GM23248 (cell line): ENCODE measurements at places on chromosomes 11 and 22.
A peak's percentile ranks its signal among the peaks of the same experiment; 100 is the strongest.

DNA sequence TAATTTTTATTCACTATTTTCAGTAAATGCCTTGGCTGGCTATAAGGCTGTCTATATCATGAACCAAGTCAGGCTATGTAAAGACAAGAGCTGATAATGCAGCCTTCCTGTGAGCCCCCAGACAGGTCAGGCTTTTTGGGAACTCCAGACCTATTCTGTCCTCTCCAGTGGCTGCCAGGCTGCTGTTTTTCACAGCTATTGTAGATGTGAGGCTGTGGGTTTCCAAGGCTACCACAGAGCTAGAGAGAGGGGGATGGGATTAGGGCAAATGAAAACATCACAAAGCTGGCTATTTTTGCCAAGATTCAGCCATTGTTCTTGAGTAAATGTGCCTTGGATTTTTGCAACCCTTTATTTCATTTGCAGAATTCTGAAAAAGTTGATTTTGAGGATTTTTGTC lies 55.7 kb upstream of the SORL1-AS1 start:
- no peak for DNase-seq

- DNase-seq: peak; percentile 72
Measured at GRCh38 chr11:122439866-122440810, 215.4 kb upstream of the UBASH3B start.

GRCh38 chr11:9748361-9748970 lies 84.6 kb downstream of the SWAP70 start:
- DNase-seq: peak; percentile 90

- DNase-seq: no peak
Measured at GRCh38 chr22:47155131-47155885, 392.9 kb downstream of the TBC1D22A start.

DNA sequence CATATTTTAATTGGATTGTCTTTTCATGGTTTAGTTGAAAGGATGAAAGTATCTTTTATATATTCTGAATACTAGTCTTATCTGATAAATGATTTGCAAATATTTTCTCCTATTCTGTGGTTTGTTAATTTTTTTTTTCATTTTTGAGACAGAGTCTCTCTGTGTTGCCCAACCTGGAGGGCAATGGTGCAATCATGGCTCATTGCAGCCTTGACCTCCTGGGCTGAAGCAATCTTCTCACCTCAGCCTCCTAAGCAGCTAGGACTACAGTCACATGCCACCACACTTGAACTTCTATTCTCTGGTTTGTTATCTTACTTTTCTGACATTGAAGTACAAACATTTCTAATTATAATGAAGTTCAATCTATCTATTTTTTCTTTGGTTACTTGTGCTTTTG lies 30.0 kb upstream of the FAR1 start:
- DNase-seq: no peak

GRCh38 chr11:33040862-33041453 lies 1.6 kb downstream of the TCP11L1 start:
- no peak for DNase-seq

- DNase-seq: no peak
Measured at GRCh38 chr11:78533399-78533798, 41.3 kb downstream of the NARS2 start.

GRCh38 chr11:15123849-15124248 lies 9.1 kb downstream of the INSC start:
- DNase-seq: peak; percentile 94

- DNase-seq: no peak
Measured at GRCh38 chr22:25130462-25130861, 69.2 kb upstream of the CRYBB3 start.

DNA sequence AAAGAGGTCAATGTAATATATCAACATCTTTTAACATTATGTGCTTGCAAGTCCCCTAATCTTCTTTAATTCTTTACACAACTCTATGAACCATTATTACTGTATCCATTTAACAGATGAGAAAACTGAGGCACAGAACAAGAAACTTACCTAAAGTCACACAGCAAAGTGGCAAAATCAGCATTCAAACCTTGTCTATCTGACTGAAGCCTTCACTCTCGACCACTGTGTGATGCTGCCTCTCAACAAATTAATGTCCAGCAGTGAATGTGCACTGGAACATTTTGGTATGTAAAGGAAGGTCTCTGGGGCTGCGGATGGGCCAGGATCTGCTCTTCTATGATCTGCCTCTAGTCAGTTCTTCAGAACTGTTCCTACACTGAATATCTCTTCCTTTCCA lies 42.1 kb downstream of the PRCP start:
- no peak for DNase-seq

- peak; percentile 19 for DNase-seq
Measured at GRCh38 chr11:33016654-33017053, 976 bp downstream of the DEPDC7 start.

- DNase-seq: peak; percentile 69
Measured at GRCh38 chr22:46064228-46064965, 85.9 kb upstream of the PPARA start.

DNA sequence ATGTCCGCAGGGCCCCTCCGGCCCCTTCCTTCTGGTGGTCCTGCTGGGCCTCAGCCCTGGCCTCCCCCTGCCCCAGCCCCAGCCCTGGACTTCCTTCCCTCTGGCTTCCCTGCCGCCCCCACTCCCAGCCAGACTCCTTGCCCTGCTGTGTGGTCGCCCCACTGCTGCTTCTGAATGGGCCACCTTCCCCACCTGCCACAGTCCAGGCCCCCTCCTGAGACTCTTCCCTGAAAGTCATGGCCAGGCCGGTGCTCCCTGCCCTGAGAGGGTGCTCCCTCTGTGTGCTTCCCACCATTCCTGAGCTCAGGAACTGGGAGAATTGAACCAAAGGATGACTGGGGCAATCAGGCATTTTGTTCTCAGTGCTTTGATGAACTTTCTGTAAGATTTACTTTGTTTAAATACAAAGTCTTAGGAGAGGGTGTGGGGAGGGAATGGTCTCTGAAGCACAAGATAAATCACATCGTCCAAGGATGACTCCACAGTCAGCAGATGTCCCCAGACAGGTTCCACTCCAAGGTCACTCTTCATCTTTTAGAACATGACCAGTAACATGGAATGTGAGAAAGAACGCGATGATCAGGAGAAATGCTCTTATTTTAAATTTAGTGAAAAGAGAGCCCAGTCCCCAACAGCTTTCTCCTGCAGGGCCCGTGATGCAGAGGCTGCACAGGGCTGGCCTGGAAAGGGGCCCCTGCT lies 774 bp downstream of the APOBEC3D start:
- DNase-seq: peak; percentile 5

- DNase-seq: no peak
Measured at GRCh38 chr22:49738006-49738405, 89.7 kb downstream of the BRD1 start.

GRCh38 chr11:18280438-18281045 lies 14.5 kb downstream of the SAA1 start:
- DNase-seq: no peak

- no peak for DNase-seq
Measured at GRCh38 chr11:46834821-46835220, 11.3 kb downstream of the CKAP5 start.

DNA sequence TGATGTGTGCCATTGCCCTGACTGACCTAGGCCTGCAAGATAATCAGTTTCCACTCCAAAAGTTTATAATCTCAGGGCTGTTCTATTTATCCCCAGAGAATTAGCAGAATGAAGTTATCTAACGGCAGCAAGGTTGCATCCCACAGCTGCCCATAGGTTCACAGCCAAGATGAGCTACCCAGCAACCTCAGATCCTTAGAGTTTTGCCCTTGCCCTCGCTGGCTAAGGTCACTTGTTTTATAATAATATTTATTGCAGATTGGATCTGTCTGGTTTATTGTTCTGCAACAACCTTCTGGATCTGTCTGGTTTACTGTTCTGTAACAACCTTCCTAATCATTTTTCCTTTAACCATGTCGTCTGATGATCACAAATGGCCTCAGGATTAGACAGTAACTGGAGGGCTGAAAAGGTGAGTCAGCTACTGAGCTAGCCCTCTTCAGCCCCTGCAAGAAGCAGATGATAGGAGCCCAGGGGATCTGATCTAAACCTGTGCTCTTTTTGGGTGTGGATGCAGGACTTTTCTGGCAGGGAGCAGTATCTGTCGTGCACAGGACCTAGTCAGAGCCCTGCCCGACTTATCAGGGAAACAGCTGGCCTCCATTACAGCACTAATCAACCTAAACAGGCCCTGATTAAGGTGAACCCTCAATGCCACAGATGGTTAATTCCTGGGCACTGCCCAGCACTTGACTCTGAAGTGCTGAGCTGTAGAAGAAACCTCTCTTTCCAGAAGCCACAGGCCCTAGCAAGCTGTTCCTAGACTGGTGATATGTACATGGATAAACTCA lies 642.9 kb upstream of the KIRREL3 start:
- no peak for DNase-seq

DNA sequence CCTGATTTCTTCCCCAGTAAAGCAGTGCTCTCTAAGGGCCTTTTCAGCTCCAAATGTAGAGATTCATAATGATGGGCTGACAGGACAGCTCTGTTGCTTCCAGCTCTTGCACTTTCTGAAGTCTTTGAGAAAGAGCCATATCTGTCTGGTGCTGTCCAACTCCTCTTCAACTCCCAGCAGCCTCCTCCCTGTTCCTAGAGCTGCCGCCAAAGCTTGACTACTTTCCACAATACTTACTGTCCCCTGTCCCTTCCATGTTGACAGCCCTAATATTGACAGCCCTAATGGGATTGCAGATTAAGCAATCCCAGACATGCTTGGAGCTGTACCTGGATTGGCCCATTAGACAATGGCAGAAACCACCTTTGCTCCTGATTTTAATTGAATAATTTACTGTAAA lies 29.6 kb downstream of the INSC start:
- DNase-seq: peak; percentile 16

GRCh38 chr11:115188188-115188897 lies 315.9 kb downstream of the CADM1 start:
- no peak for DNase-seq

DNA sequence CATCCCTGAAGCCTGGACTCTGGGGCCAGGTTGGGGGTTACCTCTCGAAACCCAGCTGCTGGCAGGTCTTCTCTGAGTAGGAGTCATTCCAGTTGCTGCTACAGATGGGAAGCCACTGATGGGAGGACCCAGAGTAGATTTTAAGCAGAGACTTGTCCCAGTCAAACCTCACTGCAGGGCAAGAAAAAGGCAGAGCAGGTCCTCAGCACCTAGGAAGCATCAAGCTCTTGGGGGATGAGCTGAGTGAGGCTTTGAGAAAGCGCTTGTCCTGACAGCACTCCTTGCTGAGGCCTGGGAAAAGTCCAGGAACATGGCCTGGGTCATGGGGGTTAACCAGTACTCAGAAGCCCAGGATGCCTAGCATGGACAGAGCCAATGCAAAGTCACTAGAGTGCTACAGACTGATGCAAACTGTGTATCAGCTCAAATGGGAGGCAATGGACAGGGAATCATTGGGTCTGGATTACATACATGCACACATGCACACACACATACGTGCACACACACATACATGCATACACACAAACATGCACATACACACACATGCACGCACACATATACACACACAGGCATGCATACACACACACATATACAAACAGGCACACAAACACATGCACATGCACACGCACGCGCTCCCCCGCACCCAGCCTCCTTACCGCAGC lies 15.3 kb downstream of the TMPRSS13 start:
- DNase-seq: no peak

- DNase-seq: no peak
Measured at GRCh38 chr22:41991111-41991510, 7.5 kb upstream of the WBP2NL start.

DNA sequence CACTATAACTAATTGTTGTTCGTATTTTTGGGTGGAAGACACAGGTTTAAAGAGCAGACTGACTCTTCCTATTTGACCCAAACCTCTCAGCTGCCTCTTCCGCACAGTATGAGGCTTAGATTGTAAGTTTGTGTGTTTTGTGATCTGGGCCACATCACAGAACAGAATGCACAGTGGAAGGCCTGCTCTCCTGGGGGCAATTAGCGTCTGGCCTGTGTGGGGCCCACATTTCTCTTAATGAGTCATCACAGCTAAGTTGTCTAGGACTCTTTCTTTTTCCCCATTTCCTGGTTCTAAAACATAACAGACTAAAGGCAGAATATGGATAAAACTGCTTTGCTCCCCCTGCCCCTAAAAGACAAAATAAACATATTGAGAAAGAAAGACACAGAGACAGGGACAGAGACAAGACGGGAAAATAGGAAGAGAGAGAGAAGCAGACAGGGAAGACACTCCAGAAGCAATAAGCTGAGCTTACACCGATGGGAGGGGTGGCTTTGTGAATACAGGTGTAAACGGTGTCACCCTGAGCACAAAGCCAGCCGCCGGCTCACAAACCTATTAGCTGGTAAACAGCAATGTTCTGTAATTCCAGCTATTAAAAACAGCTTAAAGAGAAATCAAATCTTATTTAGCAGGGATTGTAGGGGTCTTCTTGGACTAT lies 127.4 kb upstream of the OPCML start:
- no peak for DNase-seq

- no peak for DNase-seq
Measured at GRCh38 chr22:28360939-28361338, 318.7 kb downstream of the TTC28 start.

- no peak for DNase-seq
Measured at GRCh38 chr11:86256608-86257007, 12.1 kb downstream of the EED start.

GRCh38 chr11:116509551-116509950 lies 263.2 kb downstream of the BUD13 start:
- no peak for DNase-seq

DNA sequence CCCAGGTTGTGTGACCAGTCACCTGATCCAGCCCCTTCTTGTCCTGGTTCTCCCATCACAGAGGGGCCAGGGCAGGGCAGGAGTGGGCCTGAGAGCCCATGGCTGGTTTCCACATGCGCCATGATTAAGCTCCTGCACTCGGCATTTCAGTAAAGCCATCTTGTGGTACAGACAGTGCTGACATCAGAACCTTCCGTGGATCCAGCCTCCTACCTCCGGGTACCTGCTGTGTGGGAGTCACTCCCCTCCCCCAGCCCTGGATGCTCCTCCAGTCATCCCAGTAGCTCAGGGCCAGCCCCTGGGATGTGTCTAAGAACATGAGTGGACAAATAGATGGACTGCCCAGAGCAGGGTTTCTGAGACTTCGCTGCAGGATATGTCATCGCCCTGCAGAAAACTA lies 22.1 kb upstream of the MGAT3 start:
- DNase-seq: no peak

GRCh38 chr11:44899959-44900358 lies 50.7 kb downstream of the TP53I11 start:
- DNase-seq: peak; percentile 57

DNA sequence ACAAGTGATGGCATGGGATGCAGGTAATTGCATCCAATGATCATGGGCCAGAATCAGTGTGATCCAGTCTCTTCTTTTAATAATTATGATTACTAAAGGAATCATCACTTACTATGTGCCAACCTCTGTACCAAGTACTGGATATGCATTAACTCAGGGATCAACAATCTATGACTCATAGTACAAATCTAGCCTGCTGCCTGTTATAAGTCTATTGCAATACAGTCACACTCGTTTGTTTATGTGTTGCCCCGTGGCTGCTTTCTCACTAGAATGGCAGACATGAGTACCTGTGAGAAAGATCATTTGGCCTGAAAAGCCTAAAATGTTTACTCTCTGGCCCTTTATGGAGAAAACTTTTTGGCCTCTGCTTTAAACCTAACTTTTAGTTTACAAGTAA lies 45.0 kb downstream of the OR6Q1 start:
- DNase-seq: peak; percentile 76
